CD4-positive, alpha-beta T cell treated with Interleukin-12 subunit alpha and Interleukin-12 subunit beta, for 1 hour (primary cell): ENCODE measurements at places on chromosomes 7 and 10.

- DNase-seq = no peak
Observed at GRCh38 chr7:16951483-16952080, 69.8 kb upstream of the AGR3 start.

GRCh38 chr7:135448753-135449152, 61.1 kb downstream of the CNOT4 start:
- no peak for DNase-seq

- DNase-seq = no peak
Observed at GRCh38 chr10:69955897-69956740, 96.5 kb upstream of the MACROH2A2 start.

GRCh38 chr10:55491712-55492111, 690.7 kb upstream of the PCDH15 start:
- no peak for DNase-seq

GRCh38 chr7:2068693-2069471, 163.9 kb downstream of the MAD1L1 start:
- DNase-seq = no peak

- no peak for DNase-seq
Observed at GRCh38 chr7:135925210-135925609, 51.9 kb downstream of the MTPN start.

GRCh38 chr10:484441-484924, 205.0 kb downstream of the DIP2C start:
- peak; percentile 21 for DNase-seq

DNA sequence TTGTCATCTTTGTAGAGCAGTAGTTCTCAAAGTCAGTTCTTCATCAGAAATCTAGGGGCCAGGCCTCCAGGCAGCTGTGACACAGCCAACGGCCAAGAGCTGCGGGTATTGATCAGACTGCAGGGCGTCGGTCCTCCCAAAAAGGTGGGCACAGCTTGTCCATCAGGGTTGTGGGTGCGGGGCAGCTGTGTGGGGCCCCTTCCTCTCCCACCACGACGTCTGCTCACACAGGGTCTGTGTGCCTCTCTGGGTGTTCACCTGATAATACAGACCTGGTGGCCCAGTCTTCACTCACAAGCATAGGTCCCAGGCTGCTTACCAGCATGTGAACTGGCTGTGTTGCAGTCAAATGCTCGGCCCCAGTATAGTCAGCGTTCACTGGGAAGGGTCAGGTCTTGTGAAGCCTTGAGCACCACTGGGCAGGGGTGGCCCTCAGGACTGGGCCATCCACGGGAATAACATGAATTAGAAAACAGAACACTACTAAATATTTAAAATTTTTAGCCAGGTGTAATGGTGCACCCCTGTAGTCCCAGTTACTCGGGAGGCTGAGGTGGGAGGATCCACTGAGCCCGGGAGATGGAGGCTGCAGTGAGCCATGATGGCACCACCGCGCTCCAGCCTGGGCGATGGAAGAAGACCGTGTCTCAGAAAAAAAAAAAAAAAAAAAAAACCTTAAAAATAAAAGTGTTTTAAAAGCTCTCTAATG, 102.8 kb upstream of the DIP2C start:
- DNase-seq = no peak

GRCh38 chr7:132836746-132837145, 245.1 kb downstream of the CHCHD3 start:
- no peak for DNase-seq

GRCh38 chr7:26593393-26593792, 271.0 kb downstream of the SKAP2 start:
- no peak for DNase-seq

DNA sequence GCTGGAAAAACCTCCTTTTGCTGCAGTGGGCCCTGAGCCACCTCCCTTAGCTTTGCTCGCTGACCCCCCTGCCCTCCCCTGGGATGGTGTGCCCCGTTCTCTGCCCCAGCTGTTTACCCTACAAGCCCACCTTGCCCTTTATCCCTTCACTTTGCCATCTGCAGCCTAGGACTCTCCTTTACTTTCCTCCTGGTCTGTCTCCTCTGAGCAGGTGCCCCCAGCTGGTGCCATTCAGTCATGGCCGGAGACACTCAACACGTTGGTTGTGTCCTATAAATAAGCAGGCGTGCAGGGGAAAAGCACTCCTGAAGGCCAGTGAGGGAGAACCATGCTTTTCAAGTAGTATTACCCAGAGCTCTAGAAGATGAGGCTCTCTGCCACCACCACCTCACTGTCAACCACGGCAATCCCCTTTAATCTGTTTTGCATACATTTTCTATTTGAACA, 6.1 kb downstream of the RASSF4 start:
- DNase-seq = no peak
